NCI-H1694 (cell line): ENCODE measurements at places on chromosomes 7 and 10.

DNA sequence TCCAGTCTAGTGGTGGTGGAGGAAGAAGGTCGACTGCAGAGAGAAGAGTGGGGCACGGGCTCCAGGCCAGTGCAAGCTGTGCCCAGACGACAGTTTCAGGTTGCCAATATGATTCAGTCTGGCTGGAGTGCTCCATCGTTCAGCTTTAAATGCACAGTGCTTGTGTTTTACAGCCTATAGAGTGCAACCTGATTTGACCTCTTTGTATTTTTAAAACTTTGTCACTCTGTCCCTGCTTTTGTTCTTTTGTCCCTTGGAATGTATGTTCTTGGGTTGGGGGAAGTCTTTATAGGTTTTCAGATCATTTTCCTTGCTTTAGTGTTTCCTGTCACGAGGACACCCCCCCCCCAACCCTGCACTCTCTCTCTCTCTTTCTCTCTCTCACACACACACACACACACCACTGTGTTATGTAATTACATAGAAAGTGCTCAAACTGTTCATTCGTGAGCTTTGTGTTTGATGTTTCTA, 198.0 kb downstream of the CAMK1D start:
- DNase-seq = no peak

GRCh38 chr7:103540338-103540737, 94.3 kb upstream of the SLC26A5 start:
- no peak for DNase-seq

DNA sequence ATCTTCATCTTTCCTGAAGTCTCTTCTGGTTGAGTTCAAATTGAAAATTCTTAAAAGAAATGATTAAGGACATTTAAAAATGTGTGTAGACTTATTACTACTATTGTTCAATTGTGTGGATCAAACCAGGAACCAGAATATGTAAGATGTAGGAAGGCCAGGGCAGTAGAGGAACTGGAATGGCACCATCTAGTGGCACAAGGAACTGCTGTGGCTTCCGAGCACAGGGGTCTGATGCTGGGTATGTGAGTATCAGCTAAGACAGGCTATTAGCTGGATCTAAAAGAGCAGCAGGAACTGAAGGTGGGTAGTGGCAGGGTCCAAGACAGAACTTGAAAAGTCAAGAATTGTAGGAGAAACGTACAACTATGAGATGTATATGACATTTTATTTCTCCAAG, 247.3 kb downstream of the SEMA3A start:
- no peak for DNase-seq

GRCh38 chr10:132943058-132943790, 854 bp upstream of the CFAP46 start:
- DNase-seq = no peak

- no peak for DNase-seq
Measured at GRCh38 chr10:6713716-6714115, 133.6 kb upstream of the PRKCQ start.

GRCh38 chr10:81145975-81146374, 608.3 kb downstream of the SH2D4B start:
- no peak for DNase-seq

DNA sequence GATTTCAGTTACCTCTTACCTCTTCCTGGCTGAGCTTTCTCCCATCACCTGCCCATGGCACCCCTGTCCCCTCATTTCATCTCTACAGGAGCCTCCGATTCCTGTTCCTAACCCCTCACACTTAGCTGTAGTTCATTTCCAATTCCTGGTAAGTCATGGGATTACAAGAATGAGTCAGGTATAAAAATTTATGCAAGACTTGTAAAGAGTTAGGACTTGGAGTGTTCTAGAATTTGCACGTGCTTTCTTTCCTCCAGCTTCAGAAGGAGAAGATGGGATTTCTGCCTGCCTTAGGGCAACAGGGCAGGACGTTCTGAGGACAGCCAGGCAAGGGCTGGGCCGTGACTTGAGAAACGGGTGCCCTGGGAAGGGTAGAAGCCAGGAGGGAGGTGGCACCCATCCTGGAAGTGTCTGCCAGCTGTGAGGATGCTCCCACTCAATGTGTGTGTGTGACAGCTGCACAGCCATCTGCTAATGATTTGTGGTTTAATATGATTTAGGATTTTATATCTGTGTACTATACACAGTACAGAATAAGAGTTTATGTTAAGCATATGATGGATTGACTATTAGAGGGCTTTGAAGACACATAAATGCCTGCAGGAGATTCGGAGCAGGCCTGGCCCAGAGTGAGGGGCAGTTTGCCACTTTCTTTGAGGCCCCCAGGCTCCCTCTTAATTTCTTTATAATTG, 81.5 kb upstream of the VIPR2 start:
- no peak for DNase-seq

GRCh38 chr10:7260412-7260900, 150.4 kb downstream of the SFMBT2 start:
- DNase-seq = peak; percentile 1

DNA sequence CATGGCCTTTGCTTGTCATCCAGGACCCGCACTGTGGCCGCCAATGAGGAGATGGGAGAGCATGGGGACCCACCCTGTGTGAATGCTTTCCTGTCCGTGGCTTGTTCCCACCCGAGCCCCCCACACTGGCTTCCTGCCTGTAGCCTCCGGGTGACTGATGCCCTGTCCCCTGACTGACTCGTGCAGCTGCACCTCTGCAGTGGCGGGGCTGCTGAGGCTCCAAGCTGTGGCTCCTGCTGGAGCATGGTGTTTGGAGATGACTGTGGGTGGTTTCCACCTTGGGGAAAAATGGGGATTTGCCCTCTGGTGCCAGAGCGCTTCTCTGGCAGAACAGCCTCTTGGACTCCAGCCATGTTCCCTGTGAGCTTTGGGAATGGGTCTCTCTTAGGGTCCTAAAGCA, 2.1 kb downstream of the CAMK1D start:
- no peak for DNase-seq

- no peak for DNase-seq
Measured at GRCh38 chr7:113292105-113292504, 173.8 kb upstream of the SMIM30 start.

- no peak for DNase-seq
Measured at GRCh38 chr10:26792758-26793495, 67.8 kb downstream of the ABI1 start.

DNA sequence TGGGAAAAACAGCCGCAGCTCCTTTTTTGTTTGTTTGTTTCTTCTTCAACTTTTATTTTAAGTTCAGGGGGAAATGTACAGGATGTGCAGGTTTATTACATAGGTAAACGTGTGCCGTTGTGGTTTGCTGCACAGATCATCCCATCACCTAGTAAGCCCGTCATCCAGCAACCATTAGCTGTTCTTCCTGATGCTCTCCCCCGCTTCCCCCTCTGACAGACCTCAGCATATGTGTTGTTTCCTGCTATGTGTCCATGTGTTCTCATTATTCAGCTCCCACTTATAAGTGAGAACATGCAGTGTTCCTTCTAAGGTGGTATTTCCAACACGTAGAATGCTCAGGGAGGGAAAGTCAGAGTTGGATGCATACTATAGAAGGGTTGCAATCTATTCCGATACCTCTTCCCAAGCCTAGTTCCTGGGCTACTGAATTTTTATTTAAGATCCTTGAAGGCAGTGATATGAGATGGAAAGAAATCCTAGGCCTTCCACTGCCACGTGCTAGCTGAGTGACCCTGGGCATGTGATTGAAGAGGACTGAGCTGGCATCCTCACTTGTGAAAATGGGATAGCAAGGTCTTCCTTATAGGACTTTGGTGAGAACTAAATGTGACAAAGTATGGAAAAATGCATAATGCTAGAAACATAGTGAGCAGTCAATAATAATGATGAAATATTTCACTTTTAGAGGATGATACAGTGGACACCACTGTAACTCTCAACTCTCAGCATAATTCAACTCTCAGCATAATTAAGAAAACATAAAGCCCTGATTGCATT, 278.5 kb downstream of the REEP3 start:
- DNase-seq = no peak

GRCh38 chr7:156222151-156222550, 409.9 kb upstream of the SHH start:
- no peak for DNase-seq

GRCh38 chr10:24553051-24553612, 170.6 kb downstream of the ARHGAP21 start:
- no peak for DNase-seq

DNA sequence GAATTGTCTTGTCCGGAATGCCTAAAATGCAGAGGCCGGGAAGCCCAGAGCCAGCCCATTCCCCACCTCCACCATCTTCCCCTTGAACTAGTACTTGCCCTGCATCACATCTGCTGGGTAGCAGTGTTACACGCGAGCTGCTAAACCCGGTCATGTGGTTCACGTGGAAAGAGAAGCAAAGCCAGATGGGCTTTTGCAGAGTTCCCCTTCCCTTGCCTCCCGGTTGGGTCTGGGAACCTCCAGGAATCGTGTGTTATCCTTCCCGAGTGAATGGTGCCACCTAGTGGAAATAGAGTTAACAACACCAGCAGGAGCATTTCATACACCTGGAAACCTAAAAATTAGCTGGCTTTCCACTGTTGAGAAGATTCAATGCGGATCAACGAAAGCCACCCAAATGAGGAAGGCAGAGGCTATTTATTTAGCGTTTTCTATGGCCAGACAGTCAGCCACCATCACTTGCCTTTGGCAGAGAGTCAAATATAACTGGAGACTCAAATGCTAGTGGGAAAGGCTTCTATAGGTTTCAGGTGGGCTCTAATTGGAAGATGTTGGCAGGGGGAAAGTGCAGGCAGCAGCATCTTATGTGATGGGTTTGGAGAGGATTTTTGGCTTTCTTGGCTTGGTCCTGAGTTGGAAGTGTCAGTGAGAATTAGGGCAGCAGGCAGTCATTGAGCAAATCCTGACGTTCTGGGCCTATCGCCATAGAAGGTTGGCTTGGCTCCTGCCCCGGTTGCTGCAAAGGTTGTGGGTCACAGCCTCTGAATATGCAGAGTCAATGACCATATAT, 12.9 kb upstream of the DENND2A start:
- DNase-seq = peak; percentile 88

DNA sequence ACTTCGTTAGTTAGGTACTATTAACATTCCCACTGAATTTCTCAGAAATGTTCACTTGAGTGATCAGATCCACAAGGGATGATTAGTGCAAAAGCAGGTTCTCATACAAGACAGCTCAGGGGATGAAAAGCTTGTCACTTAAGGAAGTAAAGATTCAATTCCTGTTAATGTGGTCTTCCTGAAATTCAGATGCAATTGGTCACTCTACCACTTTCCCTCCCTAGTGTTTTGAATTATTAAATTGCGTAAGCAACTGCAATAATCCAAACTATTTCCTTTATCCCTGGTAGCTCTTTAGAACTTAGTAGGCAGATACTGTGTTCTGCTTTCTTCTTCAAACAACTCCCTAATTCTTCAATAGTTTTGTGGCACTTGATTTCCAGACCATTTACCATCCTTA, 121.4 kb downstream of the MAGI2 start:
- no peak for DNase-seq

DNA sequence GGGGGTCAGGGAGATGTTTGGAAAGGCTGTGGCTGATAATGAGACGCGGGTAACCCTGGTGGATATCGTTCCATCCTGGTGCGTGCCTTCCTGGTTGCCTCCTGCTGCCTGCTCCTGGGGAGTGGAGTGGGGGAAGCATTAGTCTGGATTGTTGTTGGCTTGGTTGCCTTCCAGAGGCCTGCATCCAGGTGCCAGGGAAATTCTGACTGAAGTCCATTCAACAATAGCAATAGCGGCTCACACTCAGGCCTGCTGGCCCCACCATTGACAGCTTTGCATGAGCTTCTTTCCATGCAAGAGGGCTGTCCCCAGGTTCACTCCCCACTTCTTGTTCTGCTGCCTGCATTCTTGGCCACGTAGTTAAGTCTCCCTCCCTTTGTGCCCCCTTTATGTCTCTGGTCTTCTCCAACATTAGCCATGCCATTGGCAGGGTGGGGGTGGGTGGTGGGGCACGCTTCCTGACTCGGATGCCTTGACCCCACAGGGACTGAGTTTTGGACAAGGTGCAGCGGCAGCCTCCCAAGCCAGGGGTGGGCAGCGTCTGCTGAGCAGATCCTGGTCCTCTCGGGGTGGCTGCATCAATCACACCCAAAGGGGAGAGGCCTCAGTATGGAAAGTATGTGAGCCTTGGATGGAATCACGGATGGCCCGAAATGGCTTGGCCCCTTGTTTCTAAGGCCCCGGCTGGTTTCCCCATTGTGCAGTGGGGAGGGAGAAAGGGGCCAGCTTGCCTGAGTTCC, 150.2 kb downstream of the GRK5 start:
- DNase-seq = no peak

DNA sequence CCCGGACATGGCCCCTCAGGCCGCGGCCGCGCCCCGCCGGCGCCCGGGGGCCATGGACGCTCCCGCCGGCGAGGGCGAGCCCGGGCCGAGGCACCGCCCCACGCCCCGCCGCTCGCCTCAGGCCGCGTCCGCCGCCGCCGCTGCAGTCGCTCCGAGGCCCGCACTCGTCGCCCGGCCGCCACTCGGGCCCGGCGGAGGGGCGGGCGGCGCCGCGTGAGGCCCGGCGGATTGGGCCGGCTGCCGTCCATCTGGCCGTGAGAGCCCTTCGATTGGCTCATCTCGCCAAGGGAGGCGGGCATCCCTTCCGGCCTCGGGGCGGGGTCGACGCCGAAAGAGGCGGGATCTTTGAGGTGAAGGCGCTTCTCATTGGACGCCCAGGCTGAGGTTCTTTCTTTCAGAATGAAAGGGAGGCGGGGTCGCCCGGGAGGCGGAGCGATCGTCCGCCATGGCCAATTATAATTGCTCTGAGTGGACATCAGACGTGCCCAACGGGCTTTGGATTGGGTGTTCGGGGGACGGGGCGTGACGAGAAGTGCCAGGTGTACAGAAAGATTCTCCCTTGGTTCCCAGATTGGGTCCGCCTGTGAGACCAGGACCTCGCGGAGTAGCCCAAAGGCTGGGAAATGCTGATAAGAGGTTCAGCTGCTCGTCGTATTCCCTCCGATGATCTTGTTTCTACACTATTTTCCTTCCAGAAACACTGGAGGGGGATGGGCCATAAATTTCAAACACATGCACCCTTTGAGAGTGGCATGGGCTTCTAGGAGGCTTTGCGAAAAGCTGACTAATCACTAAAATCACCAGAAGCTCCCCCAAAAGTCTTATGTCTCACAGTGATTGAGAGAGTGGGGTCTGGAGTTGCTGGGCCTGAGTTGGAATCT, at the start of gene GNA12:
TSS of gene GNA12 (minus strand) at position 156 of the 881 bp plus-strand sequence. CDS start at position 9, 147 bp downstream.
- DNase-seq = peak; percentile 98

- DNase-seq = no peak
Measured at GRCh38 chr7:139825666-139826290, 3.3 kb upstream of the TBXAS1 start.

- DNase-seq = peak; percentile 65
Measured at GRCh38 chr7:132455378-132455777, 120.9 kb downstream of the PLXNA4 start.
